ENCODE measurements at places on chromosomes 4 and X.

DNA sequence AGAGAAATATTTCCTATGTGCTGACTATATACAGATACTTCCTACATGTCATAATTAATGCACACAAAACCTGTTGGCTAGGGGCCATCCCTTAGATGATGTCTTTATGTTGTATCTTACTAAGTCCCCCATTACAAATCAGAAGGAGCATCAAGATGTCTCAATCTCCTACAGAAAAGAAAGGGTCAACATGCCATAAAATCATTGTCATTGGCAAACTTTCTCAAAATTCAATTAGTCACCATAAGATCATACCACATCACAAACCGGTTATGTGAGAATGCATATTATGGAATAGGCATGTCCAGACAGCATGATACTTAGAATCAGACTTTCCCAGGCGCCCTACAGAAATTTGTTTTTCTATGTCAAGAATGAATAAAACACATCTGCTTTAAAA is 175.2 kb upstream of the TET2 start:
- no peak for DNase-seq

GRCh38 chr4:183182873-183183725 is 84.0 kb downstream of the WWC2 start:
- DNase-seq = peak; percentile 86

DNA sequence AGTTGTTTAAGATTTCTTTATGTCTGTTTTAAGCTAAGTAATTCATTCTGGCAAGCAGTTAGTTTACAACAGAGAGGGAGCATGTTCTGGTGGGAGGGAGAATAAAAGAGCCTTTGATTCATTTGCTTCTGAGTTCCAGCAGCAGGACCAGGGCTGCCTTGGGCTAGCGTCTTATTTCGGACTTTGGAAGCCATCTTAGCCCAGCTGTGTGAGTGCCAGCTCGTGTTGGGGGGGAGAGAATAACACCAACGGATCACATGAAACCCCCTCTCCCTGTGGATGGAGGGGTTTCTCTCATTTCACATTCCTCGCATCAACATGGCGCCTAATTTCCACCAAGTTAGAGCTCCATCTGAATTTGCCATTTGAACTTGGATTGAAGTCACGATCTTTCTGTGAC is 7.4 kb downstream of the GAB1 start:
- no peak for DNase-seq

DNA sequence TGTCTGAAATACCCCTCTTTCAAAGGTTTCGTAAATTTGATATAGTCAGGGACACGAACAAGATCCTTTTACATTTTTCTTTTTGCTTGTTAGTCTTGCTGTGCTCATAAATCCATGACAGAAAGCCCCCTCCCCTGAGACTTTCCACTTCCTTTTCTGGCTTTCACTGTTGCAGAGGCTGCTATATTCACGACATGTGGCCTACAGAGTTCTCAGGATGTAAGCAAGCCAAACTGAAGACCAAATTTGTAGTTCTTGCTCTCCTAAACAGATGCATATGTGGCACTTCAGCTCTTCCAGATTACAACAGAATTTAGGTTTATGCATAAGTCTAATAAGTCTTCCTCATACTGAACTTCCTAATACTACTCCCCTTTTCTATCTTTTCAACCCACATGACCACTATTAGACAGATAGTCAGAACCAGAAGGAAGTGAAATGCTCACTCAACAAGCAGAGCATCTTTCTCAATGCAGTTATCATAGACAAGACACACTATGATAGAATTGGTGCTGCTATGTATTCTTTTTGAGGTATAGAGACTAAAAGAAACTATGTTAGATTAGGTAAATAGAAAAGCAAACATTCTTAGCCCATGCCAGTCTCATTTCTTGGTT is 15.0 kb downstream of the BTK start:
- no peak for DNase-seq

DNA sequence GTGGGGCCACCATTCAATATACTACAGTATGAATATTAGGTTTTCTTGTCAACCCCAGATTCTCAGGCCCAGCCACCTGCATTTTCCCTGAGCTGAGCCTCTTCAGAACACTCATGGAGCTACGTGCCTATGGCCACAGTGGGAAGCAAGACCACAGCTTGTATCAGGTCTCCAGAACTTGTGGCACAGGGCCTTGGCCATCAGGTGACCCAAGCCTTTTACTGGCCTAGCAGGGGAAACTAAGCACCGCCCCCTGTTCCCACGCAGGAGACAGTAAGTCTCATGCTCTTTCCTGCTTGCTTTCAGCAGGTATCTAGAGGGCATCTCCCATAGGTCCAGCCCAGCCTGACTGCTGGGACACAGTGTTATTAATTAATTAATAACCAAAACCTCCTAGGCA is 138.4 kb upstream of the MAMLD1 start:
- no peak for DNase-seq

DNA sequence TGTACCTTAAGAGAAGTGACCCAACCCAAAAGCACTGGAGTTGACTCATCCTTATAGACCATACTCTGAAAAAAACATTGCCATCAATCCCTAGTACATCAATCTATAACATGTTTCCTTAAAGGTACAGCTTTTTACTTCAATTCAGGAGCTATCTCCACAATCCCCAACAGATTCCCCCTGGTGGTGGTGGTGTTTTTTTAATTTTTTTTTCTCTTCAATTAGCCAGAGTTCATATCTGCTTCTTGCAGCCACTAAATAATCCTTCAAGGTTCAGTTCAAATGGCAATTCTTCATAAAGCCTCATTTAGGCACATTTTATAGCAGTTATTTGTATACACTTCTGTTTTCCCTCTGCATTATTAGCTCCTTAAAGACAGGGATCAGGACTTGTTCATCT is 60.7 kb upstream of the KDR start:
- no peak for DNase-seq

DNA sequence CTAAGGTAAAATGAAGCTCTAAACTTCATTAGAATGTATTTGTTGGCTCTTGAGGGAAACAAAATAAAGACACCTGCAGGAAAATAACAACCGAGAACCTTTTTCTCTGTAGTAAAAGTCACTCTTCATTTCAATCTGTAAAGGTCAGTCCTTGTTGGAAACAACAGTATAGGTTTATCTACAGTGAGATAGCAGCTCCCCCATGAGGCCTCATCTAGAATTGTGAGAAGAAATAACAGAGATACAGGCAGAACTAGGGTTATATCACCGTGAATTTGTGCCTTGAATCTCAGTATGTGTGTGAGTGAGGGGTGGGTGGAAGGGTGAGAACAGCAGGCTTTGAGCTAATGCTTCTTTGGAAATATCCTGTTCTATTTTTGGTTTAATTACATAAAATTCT is 107.8 kb upstream of the FMR1 start:
- DNase-seq = peak; percentile 24

DNA sequence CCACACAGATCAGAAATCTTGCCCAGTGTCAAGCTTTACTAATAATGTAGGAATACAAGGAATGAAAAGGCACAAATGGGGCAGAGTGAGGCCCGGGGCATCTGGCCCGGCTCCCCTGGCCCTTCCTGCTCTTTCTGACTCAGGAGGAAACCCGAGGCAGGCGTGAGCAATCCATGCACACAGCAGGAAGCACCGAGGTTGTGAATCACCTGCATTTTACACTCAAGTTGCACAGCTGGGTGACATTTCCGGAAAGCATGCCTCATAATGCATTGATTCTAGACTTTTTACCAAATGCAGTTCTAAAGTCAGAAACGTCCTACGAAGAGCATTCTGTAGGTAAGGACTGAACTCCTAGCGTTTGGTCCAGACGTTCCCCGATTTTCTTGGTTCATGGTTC is 38.9 kb downstream of the PRIMPOL start:
- DNase-seq = no peak

DNA sequence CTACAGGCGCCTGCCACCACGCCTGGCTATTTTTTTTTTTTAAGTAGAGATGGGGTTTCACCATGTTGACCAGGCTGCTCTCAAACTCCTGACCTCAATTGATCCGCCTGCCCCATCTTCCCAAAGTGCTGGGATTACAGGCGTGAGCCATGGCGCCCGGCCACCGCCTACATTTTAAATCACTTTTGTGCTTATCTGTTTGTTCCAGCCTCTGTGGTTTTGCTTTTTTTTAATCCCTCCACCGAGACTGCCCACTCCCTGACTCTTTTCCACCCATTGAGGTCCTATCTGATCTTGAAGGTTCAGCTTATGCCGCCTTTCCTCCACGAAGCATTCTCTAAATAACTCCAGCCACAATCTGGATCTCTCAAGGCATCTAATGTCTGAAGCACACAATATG is 73.5 kb downstream of the CHRDL1 start:
- no peak for DNase-seq

- DNase-seq = no peak
Observed at GRCh38 chrX:82412858-82413257, 1095.2 kb upstream of the POU3F4 start.

DNA sequence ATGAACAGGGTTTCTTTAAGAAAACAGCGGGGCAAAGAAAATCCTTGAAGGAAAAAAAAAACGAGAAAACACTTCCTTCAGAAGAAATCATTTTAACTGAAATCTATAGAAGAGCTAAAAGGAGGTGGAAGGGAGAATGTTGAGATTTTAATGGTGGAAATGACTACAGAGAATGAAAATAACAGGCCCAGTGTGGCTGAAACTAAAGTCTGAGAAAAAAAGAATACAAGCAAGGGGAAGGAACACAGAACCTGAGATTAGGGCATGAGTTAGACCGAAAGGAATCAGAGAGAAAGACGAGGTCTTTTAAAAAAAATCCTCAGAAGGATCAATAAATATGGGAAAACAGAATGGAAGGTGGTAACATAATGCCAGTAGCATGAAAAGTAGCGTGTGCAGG is 1230.0 kb upstream of the TENM3 start:
- DNase-seq = no peak

DNA sequence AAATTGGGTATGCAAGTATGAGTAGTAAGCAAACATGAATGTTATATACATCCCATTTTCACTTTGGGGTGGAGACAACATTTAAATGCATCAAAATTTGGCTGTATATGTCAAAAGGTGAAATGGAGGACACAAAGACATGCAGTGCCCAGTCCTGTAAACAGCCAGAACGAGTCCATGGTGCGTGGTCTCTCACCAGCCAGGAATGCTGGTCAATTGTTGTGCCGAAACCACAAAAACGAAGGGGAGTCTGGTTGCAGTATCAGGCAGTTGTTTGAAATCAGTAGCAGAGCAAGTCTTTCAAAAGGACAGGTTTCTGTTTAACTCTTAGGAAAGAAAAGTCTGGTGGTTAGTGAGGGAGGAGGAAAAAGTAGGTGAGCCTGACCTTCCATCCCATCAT is 22.3 kb upstream of the RNF150 start:
- DNase-seq = no peak

GRCh38 chr4:28226962-28227361 is 1366.3 kb downstream of the STIM2 start:
- no peak for DNase-seq

GRCh38 chr4:141705747-141706377 is 69.5 kb downstream of the IL15 start:
- DNase-seq = no peak

DNA sequence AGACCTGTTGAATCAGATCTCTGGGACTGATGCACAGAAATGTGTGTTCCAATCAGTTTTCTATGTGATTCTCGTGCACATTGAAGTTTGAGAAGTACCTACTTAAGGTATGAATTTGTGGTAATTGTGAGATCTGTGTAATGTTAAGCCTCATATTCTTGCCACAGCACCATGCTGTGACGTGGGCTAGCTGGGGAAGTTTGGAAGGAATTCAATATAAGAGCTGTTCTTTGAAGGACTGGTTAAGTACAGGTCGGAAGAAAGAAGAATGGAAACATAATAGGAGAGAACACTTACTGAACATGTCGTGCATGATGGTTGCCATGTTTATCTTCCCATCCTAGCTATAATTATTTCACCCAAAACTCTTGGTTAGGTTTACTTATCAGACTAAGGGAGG is 79.7 kb upstream of the CXXC4 start:
- DNase-seq = no peak

GRCh38 chr4:26227601-26228229 is 93.1 kb upstream of the RBPJ start:
- no peak for DNase-seq

GRCh38 chr4:176359590-176359989 is 39.8 kb downstream of the SPCS3 start:
- no peak for DNase-seq

DNA sequence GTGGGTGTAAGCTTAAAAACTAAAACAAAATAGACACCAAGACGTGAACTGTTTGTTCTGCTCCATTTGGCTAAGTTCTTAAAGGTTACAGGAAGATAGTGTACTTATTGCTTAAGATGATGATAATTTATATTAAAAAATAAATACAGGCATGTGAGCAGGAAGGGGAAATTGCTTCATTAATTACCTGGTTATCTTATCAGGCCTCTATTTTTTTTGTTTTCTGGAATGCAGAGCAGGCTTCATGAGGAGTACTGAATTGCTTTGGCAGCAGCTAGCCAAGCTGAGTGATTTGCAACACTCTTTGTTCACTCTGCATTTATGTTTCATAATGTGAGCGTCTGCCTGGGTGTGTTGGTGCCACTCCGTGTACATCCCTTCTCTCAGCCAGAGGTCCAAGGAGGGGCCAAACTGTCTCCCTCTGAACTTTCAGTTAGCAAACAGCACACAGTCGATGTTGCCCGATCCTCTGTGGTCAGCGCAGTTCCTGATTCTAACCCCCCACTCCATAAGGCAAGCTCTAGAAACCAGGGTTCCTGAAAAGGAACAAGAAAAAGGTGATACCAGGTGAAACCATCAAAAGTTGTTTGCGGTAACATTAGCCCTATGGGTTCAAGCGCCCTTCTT is 348.2 kb downstream of the SPRY1 start:
- DNase-seq = peak; percentile 38

GRCh38 chr4:182748283-182748682 is 168.9 kb downstream of the DCTD start:
- no peak for DNase-seq

DNA sequence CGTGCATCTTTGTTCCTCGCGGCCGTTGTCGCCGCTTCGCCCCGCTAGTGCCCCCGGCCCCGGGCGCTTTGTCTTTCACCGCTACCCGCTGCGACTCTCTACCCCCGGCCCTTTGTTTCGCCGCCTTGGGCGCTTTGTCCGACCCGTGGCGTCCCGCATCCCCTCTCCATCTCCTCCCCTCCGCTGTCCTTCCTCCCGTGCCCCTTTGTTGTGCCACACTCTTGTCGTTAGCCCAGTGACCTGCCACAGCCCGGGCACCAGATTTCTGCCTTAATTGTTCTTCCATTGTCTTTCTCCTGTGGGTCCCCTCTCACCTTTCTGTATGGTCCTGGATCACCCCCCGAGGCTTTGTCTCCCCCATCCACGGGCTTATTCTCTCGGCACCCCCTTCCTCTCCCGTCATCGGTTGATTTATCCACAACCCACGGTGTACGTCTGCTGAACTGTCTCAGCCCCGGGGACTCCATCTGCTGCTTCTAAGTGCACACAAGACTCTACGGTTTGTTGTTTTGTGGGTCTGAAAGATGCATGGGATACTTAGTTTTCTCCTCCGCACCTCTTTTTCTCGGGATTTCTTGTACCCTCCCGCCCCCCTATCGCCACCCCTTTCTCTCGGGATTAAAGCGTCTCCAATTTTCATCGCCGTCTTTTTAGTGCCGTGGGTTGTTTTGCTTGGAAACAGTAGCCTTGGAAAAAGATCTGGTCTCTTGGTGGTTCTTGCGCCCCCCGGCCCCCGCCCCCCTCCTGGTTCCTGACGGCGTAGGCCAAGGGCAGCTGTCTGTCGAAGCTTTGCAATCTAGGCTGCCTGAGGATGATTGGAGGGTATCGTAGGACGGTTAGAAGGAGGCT is 783 bp downstream of the RBPJ start:
- peak; percentile 5 for DNase-seq

GRCh38 chr4:181966104-181966551 is 277.1 kb upstream of the TENM3 start:
- DNase-seq = no peak

- no peak for DNase-seq
Observed at GRCh38 chr4:170773709-170774273, 684.0 kb upstream of the AADAT start.

GRCh38 chr4:152936446-152937335 is 568 bp downstream of the FHDC1 start:
- DNase-seq = no peak
